NCI-H82 (cell line): ENCODE measurements at places on chromosomes 6 and 20.
A peak's percentile ranks its signal among the peaks of the same experiment; 100 is the strongest.

DNA sequence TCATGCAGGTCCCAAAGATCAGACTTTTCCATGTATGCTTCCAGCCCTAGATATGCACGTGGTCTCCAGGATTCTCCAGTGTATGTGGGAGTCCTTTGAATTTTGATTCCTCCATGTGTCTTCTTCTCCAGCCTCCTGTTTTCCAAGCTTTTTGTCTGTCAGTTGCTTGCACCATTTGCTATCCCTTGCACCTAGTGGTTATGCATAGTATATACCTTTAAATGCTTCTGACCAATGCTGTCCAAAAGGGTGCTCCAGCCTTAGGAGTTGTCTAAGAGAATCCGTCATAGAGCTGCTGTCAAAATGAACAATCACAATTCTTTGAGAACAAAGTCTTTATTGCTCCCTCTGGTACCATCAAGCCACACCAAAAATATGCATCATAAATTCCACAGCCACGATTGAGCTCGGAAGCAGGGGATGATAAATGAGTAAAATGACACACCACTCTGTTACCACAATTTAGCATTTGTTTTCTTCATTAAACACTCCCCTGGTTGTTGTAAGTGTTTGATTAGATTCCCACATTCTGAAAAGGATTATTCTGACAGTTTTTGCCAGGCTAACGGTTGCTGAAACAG, 706.2 kb upstream of the GJE1 start:
- no peak for DNase-seq

- no peak for DNase-seq
Measured at GRCh38 chr6:82144852-82145340, 102.6 kb downstream of the IBTK start.

GRCh38 chr6:30541515-30542403, 14.5 kb downstream of the GNL1 start:
- peak; percentile 88 for DNase-seq

- DNase-seq: no peak
Measured at GRCh38 chr20:18263723-18264122, 24.6 kb upstream of the ZNF133 start.

GRCh38 chr20:56121850-56122249, 116.5 kb upstream of the CBLN4 start:
- no peak for DNase-seq

DNA sequence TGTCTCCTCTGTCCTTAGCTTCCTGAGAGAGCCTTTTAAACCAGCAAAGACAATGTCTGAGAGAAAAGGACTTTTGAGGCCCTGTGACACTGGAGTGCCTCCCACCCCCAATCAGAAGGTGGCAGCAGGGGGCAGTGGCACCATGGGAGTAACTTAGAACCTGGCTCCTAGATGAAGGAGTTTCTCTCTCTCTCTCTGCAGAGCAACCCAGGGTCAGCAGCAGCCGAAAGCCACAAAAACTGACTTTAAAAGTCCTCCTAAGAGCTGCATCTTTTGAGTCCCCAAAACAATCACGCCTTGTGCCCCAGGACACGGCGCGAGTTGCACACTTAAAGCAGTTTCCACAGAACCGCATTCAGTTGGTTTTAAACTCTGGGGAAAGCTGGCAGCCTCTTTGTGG, 5.3 kb upstream of the TCP11 start:
- DNase-seq: peak; percentile 84

DNA sequence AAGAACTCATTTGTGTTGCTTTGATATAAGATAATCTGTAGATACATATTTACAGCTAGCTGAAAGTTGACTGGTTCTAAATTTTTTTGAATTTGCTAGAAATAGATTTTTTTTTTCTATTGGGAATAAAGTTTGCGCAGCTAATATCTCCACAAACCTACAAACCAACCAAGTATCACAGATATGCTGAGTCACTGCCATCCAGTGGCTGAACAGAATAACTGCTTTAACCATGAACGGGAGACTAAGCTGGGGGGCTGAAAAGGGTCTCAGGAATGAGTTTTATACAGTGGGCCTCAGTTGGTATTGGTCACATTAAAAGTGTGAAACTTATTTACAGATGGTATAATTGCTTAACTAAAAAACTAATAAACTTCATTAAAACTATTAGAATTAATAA, 326.7 kb upstream of the CNR1 start:
- peak; percentile 15 for DNase-seq

DNA sequence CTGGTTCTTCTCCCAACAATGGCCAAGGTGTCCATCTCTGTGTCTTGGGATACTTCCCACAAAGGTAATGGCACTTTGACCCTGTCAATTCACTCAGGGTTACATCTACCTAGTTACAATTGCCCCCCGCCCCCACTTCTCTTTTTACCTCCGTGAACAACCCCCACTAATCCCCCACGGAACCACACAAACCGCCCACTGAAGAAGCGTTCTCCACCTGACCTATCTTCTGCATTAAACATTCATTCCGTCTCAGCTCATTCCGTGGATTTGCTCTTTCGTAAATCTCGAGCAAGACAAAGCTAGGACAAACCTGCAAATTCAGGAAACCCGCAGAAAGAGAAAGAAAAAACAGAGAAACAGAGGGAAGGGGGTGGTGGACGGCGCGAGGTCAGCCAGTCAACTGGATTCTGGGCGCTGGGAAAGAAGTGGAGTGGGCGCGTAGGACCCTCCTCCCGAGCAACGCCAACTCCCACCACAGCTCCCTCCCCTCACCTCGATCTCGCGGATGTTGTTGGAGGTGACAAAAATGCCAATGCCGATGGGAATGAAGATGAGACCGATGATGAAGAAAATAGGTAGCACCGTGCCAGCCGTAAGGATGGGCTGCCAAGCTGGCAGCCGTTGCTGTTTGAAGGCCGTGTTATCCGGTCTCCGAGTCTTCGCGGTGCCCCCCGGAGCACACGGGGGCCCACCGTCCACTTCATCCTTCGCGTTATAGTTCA, 523 bp downstream of the TMEM30A start:
- DNase-seq: peak; percentile 61

DNA sequence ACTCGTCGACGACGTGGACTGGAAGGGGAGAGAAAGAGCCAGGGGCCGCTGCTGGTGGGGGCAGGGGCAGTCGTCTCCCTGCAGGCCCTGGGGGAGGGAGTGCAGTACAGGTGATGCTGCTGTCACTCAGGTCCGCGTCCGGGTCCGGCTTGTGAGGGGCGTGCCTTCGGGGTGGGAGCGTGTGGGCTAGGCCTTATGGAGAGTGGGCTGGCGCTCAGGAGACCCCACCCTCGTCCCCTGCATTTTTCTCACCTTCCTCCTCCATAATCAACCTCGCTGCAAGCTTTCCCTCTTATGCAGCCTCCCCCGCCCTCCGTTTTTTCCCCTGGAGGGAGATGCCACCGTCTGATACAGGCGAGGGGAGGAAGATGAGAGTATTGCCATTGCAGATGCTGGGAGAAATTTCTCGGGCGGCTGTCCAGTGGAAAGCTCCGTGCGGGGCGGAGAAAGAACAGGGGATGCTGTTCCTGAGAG, 632 bp downstream of the PCMT1 start:
- DNase-seq: peak; percentile 89

DNA sequence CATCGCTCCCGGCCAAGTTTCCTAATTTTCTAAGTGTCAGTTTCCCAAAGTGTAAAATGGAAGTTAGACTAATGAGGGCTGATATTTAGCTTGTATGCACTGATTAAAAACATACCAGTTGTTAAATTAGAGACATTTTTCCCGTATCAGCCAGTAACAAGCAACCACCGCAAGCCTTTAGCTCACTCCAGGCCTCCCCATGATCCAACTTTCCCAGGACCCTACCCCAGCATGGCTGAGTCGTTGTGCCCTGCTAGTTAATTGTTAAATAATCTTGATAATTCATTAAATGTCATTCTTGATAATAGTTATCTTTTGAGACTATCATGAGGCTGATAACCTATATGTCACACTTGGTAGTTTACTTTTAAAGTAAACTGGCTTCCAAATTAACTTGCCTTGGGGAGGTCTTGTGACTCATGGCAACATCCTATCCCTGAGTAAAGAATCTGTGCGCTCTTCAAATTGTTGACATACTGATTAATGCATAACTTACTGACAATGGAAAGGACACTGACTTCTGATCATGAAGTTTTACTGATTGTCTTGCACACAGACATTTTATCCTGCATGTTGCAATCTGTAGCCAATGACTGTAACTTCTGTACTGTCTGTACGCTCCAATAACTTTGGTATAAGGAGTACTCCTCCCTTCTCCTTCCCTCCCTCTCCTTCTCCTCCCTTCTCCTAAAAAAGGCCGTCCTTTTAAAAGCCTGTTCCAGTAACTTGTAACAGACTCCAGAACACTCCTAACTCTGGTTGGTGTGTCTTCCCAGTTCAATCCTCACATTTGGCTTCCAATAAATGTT, 6.3 kb upstream of the GTF3C6 start:
- DNase-seq: no peak

- no peak for DNase-seq
Measured at GRCh38 chr20:51060301-51060700, 37.4 kb upstream of the KCNG1 start.

DNA sequence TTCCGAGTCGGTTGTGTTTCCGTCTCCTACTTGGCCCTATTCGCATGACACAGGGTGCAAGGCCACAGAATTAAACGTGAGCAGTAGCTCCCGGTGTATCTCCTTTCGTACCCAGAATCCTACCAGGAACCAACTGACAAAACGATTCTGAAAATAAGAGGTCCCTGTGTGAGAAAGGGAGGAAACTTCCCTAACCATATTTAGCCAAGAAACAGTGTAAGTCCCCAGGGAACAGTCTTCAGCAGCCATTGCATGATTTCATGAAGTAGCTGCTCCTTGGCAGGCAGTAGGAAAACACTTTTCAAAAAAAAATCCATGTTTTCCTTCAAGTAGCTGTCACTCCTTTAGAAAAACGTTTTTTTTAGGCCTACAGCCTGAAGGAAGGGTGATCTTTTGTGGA, 46.9 kb downstream of the PDE10A start:
- DNase-seq: no peak

GRCh38 chr6:154535851-154536250, 25.4 kb upstream of the CNKSR3 start:
- no peak for DNase-seq

DNA sequence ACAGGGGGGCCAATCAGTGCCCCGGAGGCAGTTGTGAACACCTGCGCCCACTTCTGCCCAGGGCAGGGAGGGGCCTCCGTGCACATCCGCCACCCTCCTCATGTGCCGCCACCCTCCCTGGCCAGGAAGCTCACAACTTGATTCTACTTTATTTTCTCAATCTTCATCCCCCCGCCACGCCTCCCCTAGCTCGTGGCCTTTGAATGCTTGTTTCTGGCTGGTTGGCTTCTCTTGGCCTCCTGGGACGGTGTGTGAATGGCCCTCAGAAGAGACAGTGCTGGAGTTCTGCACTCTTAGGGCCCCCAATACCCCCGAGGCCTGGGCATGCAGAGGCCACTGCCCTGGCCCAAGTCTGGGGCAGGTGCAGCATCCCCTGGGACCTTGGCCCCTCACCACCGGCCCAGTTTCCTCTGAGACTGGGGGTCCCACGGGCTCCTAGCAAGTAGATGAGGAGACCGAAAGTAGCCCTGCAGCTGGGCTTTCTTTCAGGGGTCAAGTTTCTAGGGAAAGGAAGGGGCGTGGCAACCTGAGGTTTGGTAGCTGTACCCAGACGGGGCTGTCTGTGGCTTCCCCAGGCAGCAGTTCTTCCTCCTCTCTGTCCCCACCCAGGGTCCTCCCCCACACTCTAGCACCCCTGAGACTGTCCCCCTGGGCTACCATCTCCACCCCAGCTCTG, 1.3 kb downstream of the RGS19 start:
- no peak for DNase-seq

DNA sequence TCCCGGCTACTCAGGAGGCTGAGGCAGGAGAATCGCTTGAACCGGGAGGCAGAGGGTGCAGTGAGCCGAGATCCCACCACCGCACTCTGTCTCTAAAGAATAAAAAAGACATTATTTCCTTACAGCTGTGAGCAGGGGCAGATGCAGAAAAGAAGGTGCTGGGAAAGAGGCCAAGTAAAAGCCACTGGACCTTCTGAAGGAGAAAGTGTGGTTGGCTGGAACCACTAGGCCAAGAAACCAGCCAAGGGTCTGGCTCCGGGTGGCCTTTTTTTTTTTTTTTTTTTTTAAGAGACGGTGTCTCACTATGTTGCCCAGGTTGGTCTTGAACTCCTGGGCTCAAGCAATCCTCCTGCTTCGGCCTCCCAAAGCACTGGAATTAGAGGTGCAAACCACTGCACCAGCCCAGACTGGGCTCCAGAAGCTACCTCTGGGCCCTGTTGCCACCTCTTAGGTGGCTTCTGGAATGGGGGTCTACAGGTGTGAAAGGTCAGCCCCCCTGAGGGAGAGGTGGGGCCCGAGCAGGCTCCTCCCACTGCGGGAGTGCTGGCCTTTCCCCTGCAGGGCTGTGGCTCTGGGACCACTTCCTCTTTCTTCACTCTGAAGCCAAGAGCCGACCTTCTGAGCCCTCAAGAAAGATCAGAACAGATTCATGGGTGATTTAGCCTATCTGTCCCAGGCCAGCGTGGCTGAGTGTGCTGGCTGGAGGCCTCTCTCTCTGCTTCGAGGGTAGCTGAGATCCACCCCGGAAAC, at the start of gene FGD2:
Gene FGD2 (plus strand): TSS at position 595 of the 750 bp plus-strand sequence. CDS start 163 bp downstream, outside the sequence.
- no peak for DNase-seq

DNA sequence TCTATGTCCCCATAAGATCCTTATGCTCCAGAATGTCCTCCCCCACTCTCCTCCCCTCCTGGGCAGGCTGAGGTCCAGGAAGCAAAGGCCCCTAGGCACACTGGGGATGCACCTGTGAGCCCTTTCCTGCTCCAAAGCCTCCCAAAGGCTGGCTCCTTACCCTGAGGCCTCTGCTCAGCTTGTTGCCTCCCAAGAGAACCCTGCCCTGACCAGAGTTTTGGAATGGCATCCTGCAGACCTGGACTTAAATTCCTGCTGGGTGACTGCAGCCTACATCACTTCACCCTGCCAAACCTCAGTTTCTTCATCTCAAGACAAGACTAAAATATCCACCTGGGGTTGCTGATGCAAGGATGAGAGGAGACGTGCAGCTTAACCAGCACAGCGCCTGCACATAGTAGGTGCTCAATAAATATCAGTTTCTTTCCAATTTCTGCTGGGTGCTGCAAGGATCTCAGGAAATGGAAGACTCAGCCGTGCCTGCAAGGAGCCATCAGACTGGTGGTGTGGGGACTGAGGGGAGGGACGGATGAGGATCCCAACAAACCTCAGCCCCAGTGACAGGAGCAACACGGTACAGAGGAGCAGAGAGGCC, 2.1 kb upstream of the LBP start:
- DNase-seq: no peak

GRCh38 chr6:160198606-160199211, 59.9 kb downstream of the SLC22A2 start:
- no peak for DNase-seq

DNA sequence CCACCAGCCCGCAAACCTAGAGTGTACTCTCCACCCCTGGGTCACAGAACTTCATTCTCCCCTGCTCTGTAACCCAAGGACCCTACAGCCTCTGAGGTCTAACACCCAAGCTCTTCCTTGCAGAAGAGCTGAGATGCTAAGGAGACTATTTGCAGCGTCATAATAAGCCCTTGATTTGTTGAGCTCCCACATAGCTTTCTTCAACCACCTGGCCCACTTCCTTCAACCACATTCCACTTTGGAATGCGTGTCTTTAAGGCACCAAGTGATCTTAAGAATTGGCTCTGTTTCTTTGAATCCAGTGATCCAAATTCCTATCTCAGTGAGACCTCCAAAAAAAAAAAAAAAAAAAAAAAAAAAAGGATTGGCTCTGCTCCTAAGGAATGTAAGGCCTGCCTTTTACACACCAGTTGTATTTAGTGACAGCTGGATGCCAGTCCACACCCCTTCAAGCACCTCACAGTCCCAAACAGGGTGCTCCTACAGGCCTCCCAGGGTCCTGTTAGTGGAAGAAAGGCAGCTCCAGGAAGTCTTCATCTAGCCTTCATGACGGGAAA, 106.2 kb downstream of the UBE3D start:
- no peak for DNase-seq
